ENCODE measurements at places on chromosomes 13 and 19.

DNA sequence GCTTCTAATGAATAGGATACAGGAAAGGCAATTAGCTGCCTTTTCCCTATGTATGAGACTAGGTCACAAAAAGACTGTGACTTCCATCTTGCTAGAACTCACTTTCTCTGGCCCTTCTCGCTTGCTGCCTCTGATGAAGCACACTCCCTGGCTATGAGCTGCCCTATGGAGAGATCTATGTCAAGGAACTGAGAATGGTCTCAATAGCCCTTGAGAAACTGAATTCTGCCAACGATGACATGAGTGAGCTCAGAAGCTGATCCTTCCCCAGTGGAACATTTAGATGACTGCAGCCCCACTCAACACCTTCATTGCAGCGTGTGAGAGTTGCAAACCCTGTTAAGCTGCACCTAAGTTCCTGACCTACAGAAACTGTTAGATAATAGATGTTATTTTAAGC lies 309.8 kb downstream of the COG6 start:
- no peak for DNase-seq

DNA sequence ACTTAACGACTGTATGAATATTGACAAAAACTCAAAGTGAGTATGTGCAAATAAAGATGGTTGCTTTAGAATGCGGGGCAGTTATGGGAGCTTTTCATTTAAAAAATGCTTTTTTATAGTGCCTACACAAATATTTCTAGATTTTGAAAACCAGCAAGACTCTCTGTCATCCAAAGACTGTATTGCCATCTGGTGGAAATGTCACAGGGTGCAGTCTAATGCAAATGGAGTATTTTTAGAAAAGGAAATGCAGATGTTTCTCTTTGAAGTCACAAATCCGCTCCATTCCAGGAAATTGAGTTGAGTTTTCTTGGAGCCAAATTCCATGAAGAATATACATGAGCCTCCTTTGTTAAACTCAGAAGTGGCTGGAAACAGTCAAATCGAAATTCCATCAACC lies 2.3 kb upstream of the C1QTNF9B start:
- DNase-seq: no peak

DNA sequence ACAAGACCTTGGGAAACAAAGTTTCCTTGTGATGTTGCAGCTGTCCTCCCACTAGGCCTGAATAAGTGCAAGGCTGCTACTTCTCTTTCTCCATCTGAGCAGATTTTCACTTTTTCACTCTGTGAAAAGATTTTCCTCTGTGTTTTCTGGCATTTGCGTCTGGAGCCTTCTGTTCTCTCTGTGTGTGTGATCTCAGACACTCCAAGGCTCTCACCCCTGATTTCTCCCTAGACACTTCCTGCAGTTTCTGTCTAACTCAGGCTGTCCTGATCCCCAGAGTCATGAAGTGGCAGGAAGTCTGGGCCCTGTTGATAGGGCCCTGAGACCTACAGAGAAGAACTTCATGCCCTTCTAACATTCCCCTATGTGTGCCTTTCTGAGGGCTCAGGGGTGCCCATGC lies 37.2 kb downstream of the SIGLEC7 start:
- no peak for DNase-seq

DNA sequence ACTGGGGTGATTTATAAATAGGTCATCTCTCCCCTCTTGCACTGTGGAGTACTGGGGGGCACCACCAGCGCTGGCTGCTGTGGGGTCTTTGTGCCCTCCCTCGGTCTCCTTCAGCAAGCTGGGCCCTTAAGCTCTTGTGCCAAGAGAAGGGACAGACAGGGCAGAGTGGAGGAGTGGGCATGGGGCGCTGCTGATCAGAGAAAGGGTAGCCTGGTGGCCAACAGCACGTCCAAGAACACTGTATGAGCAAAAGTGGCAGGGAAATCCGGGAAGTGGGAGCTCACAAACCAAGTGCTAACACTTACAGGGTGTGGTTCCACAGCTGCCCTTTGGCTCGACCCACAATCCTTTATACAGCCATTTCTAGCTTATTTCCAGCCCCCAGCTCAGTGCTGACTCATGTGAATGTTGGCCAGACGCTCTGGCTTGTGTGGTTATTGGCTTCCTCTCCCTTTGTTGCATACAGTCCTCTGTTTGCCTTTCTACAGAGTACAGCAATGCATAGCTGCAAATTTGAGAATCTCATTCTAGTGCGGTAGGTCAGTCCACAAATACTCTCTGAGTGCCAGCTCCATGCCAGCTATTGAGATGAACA lies 298.8 kb downstream of the SHISA2 start:
- no peak for DNase-seq

- DNase-seq: no peak
Measured at GRCh38 chr19:46369817-46370216, 22.9 kb downstream of the PPP5C start.

DNA sequence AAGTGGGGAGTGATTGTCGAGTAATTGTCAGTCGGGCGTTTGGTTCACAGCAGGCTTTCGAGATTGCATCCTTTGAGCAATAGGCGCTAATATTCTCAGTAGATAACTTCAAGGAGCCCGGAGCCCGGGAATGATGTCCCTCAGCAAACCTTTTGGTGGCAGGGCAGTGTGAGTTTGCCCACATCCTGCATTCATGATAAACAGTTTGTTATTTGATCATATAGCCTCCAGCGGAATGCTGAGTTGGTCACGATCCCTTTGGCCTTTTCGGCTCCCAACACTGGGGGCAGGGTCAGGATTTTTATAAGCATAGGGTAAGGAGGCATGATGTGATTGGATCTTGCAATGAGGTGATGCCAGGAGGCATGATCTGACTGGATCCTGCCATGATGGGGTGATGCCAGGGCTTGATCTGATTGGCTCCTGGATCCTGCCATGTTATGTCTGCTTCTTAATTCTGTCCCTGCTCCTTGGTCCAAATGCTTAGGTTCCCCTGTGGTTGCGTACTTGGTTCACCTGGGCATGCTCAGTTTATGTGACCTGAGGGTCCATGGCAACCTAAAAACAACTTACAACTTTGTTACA lies 38.2 kb upstream of the IGSF23 start:
- DNase-seq: no peak

DNA sequence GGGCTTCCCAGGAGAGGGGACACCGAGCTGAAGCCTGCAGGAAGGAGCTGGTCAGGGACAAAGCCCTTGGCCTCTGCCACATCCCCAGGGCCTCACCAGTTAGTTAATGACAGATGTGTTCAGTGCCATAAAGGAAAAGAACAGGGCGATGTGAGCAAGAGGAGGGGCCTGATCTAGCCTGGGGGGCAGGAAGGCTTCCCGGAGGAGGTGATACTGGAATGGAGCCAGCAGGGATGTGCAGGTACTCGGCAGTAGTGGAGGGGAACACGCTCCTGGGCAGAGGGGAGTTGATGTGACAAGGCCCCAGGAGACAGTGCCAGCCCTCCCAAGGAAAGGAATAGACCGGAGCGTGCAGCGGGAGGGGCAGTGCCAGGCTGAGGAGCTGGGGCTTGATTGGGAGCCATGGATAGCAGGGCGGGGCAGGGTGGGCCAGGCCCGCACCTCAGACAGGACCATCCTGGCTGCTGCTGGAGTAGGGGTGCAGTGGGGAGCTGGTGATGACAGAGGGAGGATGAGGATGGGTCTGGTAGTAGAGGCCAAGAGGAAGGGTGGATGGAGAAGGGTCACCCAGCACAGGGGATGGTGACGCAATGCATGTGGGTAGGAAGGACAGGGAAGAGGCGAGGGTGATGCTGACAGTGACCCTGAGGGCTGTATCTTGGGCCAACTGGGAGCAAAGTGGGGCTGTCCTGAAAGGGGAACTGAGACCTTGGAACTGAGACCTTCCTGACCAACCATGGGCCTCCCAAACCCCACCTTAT lies 4.1 kb downstream of the C19orf33 start:
- DNase-seq: no peak

- no peak for DNase-seq
Measured at GRCh38 chr19:29311191-29311790, 98.3 kb upstream of the UQCRFS1 start.

GRCh38 chr13:113141601-113141970 lies 16.9 kb upstream of the PROZ start:
- DNase-seq: no peak

DNA sequence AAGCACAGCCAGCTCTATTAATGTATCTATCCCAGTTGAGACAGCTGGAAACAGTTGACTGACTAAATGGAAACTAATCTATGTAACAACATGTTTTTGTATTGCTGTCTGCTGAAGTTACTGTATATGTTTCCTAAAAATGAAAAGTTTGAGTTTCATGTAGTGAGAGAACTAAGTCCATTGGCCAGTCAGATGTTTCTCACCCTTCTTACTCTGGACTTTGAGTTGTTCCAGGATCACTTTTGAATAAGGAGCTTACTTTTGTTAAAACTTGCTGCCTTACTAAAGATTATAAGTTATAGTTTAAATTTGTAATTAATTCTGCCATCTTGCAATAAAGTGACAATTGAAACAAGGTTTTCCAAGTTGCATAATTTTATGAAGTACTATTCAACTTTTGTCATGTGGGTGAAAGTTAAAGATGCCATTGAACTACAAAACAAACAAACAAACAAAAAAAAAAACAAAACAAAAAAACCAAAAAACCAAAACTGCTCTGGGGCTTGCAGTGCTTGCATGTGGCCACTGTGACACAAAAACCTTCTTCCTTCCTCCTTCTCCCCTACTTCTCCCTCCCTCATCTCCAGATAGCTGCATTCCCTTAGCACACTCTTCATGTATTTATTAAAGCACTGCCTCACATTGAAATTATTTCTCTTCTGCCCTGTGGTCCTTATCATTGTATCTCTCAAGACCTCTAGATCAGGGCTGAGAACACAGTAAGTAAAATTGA lies 15.3 kb downstream of the WDFY2 start:
- no peak for DNase-seq

GRCh38 chr13:78598966-78599644 lies 4.2 kb downstream of the POU4F1 start:
- no peak for DNase-seq

DNA sequence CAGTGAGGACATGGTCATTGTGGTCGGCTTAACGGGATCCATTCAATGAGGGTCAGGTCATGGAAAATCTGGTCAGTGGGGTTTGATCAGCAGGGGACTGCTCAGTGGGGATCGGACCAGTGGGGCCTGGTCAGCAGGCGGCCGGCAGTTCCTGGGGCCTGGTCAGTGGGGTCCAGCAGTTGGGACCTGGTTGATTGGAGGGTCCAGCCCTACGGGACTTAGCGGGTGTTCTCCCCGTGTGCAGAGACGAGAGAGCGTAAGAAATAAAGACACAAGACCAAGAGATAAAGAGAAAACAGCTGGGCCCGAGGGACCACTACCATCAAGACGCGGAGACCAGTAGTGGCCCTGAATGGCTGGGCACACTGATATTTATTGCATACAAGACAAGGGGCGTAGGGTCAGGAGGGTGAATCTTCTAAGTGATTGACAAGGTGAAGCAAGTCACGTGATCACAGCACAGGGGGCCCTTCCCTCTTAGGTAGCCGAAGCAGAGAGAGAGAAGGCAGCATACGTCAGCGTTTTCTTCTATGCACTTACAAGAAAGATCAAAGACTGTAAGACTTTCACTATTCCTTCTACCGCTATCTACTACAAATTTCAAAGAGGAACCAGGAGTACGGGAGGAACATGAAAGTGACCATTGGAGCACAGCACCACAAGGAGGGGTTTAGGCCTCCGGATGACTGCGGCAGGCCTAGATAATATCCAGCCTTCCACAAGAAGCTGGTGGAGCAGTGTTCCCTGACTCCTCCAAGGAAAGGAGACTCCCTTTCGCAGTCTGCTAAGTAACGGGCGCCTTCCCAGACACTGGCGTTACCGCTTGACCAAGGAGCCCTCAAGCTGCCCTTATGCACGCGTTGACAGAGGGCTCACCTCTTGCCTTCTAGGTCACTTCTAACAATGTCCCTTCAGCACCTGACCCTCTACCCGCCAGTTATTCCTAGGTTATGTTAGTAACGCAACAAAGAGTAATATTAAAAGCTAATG lies 62.1 kb upstream of the TPM4 start:
- DNase-seq: no peak

DNA sequence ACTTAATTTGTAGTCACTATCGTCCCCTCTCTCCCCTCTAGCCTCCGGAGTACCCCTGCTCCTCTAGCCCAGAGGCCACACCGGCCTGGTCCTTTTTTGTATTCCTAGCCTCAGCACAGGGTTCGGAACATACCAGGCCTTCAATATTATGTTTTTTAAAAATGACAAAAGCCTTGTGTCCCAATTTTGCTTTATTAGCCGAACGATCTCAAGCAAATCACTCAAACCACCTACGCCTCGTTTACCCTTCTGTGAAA lies 463 bp upstream of the POMP start:
- no peak for DNase-seq

DNA sequence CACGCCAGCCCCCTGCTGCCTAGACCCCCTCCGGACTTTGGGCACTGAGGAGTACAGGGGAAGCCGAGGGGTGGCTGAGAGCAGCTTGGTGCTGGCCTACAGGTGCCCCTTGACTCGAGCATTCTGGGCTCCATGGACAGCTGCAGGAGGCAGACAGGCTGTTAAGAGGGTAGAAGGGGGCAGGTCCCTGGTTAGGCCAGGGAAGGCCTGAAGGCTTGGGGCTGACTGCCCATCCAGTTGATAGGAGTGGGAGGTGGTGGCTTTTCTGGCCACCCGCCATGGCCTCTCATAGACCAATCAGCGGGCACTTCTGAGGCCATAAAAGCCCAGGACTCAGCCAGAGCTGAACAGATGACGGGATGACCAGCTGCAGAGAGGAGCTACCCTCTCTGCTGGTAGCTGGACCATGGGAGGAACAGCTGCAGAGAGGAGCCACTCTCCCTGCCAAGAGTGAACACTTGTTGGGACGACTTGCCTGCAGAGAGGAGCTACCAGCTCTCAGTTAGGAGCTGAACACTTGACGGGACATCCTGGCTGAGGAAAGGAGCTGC lies 10.7 kb upstream of the SUPT20H start:
- no peak for DNase-seq

DNA sequence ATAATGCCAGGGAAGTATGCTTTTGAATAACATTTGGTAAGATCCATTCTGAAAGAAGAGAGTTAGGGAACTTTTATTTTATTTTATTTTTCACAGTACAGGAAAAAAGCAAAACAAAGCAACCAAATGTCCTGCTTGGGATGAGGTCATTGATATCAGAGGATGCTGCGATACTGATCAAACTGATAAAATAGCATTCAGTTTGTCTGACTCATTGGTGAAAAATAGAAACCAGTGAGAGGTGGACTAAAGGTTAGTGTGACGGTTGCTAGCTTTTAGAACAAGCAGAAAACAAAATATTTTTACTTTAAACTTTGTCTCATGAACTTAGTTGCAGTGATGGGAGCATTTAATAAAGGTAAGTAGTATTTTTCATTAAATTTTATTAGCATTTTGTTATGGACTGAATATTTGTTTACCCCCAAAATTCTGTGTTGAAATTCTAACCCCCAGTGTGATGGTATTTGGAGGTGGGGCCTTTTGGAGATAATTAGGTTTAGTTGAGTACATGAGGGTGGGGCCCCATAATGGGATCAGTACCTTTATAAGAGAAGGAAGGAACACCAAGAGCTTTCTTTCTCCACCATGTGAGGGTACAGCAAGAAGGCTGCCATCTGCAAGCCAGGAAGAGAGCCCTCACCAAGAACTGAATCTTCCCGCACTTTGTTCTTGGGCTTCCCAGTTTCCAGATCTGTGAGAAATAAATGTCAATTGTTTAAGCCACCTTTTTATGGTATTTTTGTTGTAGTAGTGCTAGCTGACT lies 37.3 kb downstream of the ITGBL1 start:
- DNase-seq: no peak

GRCh38 chr19:54576411-54576976 lies 2.9 kb downstream of the LILRA2 start:
- no peak for DNase-seq

Measured in stimulated activated CD4-positive, alpha-beta T cell treated with anti-CD3 and anti-CD28 coated beads, Interleukin-1b, Interleukin-23, amount 100 ng/mL, for 24 hours (primary cell).